DND-41 (cell line): ENCODE measurements at places on chromosomes 5 and 9.

GRCh38 chr5:139104577-139105276 is 93.4 kb downstream of the SIL1 start:
- no peak for DNase-seq

DNA sequence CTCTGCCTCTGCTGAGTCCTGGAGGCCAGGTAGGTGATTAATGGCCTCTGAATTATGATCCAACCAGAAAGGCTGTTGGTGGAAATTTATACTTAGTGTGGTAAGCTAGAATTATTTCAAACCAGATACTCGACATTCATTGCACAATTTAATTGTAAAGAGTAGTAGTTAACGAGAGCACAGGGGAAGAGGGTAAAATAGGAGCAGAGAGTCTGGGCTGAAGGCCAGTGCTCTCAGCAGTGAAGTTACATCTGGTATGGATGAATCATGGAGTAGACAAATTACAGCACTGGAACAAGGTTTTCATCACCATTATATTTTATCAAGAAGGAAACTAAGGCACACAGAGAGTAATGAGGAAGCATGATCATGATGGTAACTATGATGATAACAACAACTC is 92.5 kb downstream of the TLR4 start:
- DNase-seq, result no peak

- no peak for DNase-seq
Measured at GRCh38 chr5:59773294-59773693, 120.2 kb downstream of the PDE4D start.

GRCh38 chr5:96537386-96537785 is 104.3 kb upstream of the PCSK1 start:
- peak; percentile 13 for DNase-seq

- no peak for DNase-seq
Measured at GRCh38 chr5:133892774-133893173, 75.7 kb downstream of the C5orf15 start.

- no peak for DNase-seq
Measured at GRCh38 chr9:116928884-116929283, 241.8 kb downstream of the TRIM32 start.

DNA sequence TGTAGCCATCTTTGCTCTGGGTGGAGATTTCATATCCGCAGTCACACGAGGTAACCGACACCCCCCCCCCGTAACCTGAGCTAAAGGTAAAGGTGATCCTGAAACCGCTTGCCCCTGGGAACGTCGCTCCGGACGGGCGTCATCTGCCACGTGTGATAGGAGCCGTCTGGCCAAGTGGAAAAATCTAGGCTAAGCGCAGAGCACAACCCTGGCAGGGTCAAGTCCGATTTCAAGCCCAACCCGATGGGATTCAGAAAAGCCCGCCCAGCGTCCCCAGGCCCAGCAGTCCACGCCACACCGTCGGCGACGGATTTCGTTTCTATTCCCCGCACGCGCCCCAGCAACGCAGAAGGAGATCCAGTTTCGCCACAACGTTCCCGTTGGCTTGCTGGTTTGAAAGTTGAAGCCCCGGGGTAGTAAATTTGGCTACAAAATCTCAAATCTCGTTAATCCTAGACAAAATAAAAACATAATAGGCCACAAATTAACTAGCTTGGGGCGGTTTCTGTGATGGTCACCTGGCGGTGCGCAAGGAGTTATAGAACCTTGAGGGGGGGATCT is 32.4 kb upstream of the NFIB start:
- no peak for DNase-seq

DNA sequence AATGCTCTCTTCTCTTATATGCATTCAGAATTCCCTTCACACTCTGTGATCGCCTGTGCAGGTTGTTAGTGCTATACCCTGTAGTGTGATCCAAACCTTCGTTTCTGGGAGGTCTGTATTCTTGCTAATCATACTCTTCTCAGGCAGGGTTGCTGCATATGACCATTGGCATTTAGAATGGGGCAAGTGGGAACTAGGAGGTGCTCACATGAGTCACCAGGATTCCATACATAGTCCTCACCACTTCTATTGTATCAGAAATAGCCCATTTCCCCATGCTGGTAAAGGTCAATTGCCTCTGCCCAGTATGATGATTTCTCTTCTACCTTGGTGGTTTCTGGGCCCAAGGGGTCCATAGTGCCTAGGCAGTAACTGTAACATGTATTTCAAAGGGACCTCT is 443.5 kb upstream of the CDH6 start:
- no peak for DNase-seq

DNA sequence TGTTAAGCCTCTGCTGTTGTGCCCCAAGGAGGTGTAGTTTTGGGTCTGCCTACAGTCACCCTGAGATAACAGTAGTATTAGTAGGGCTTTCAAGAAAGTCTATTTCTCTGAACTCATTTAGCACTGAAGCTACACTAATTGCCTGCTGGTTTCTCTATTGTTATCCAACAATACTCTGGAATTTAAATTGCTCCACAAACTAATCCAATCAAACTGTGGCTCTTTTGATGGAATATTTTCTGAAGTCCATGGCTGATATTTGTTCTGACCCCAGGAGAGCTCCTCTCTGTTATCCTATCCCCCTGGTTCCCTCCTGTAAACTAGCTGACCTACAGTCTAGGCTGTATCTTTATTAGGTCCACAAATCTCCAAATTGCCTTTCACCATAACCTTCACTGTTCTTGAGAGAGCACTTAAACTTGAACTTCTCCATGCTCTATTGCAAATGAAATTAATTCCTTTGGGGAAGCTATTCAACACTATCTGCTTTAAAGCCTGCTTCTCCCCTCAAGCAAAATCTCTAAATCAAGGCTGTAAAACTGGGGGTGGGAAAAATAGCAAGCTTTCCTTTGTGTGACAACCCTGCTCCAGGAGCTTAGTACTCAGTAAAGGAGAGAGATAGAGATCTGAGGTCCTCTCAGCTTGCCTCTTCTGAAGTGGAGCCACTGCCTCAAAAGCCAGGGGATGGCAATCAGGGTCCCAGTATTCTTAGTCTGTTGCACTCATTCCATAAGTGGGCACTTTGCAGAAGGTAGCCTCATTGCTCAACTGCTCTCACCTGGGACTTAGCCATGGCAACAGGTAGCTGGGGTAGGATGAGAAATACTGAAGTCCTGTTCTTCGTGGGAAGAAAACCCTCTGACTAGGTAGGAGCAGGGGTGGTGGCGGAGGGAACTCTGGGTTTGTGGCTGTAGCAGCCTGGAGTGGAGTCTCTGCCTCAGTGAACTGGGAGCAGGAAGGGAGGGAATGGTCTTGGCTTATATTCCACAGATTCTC is 110.9 kb downstream of the MACIR start:
- no peak for DNase-seq

- no peak for DNase-seq
Measured at GRCh38 chr9:114954956-114955582, 24.7 kb upstream of the TNFSF8 start.

GRCh38 chr5:115423051-115423450 is 121.5 kb downstream of the FEM1C start:
- no peak for DNase-seq

- DNase-seq, result no peak
Measured at GRCh38 chr9:130336885-130337284, 71.3 kb downstream of the HMCN2 start.

DNA sequence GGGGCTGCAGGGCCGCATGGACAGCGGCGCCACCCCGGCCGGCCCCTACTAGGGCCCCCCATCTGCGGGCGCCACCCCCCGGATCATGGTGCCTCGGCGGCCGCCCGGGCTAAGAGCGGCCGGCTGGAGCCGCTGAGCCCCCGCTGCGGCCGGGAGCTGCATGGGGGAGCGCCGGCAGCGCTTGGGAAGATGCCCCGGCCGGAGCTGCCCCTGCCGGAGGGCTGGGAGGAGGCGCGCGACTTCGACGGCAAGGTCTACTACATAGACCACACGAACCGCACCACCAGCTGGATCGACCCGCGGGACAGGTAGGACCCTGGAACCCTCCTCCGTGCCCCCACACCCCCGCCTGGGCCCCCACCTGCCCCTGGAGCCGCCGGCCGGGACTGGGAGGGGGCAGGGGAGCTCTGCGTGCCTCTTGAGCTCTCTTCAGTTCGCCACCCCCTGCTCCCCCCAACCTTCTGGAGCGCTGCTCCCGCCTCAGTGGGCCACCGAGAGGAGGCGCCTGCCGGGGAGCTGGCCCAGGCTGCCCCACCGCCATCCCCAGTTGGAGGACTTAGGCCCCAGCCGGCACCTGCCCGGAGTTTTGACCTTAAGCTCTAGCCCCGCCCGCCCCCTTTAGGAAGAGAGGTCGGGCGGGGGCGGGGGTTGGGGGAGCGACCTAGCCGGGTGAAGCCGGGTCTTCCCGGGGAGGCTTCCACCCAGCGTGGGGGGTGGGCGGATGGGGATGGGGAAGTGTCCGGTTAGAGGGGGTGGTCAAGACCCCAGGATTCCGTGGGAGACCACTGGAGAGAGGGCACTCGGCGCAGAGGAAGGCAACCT is 730 bp downstream of the WWC1 start:
- DNase-seq, result no peak

- DNase-seq, result no peak
Measured at GRCh38 chr9:126406075-126406667, 79.5 kb downstream of the MVB12B start.

GRCh38 chr5:139809331-139809810 is 13.8 kb downstream of the PSD2 start:
- no peak for DNase-seq

DNA sequence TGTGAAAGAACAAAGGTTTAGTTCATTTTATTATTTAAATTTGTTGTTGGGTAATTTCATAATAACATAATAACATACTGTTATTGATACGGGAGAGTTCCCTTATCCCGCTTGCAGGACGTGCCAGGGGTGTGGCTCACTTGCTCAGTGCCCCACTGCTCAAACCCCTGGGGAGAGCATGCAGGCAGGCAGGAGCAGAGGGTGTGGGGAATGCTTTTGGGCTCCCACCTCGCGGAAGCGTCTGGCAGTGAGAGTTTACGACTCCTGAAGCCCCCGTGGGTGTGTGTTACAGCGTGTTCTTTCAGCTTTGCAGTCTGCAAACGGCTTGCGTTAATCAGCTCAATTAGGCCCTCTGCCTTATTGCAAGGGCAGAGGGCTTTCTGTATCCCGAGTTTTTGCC is 675.9 kb downstream of the SEMA5A start:
- DNase-seq, result no peak

DNA sequence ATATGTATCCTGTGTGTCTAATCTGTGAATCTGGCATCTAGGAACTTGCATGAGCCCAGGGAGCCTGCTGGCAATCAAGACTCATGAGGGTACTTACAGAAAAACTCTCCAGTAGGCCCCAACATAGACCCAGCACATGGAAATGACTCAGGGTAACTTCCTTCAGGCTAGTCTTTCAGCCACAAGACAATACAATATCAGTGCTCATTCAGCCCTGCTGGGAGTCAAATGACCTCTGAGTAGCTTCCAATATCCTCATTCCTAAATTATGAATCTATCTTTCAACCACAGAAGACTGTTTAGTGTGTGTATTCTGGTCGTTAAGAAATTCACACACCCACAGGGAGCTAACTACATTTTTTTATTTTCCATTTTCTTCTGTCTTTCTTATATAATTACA is 1273.0 kb downstream of the EFNA5 start:
- no peak for DNase-seq
